Gastrocnemius medialis (tissue), 4 donors: ENCODE measurements at places on chromosomes 13 and 19.

DNA sequence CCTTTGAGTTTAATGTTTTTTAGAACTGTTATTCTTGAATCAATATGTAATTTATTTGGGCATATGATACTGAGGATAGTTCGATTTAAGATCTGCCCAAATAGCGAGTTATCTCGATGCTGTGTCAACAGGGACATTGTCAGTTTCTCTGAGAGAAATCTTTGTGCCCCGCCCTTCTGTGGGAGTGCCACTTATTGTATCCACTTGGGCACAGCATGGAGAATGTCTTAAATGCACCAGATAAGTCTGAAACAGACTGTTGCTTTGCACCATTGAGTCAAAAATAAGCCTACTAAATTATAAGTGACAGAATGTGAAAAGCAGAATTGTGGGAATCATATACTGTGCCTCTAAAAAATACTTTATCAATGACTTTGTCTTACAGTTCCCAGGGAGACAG is 45.6 kb downstream of the RNASEH2B start:
- H3K4me3 ChIP-seq: no peak overlapping the region
- H3K27ac ChIP-seq: no peak overlapping the region
- no peak for DNase-seq
- no peaks in the 10 kb centered on the region for H3K4me1 ChIP-seq
- H3K27me3 ChIP-seq: no peaks in the 10 kb centered on the region
- H3K36me3 ChIP-seq: no peaks in the 10 kb centered on the region

- no peaks in the 10 kb centered on the region for H3K36me3 ChIP-seq
- H3K27me3 ChIP-seq: no peaks in the 10 kb centered on the region
- no peak for DNase-seq
- no peak overlapping the region for H3K4me3 ChIP-seq
These were observed 188.9 kb downstream of the KCTD12 start for GRCh38 chr13:76697288-76697687.

DNA sequence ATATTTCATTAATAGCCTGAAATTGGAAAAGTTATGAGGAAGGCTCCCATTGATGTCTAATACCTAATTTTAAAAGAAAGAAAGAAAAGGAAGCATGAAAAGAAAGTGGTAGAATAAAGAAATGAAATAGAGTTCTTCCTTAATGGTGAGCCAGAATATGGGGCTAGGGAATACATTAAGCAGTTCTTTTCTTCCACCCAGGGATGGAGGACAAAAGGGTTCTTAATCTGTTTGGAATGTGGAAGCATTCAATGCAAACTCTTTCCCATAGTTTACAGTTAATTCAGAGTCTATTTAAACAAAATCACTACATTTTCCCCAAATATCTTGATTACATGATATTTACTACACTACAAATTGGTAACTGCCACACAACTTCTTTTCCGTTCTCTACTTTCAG is 18.4 kb upstream of the ZMYM2 start:
- no peak for DNase-seq
- H3K36me3 ChIP-seq: no peaks in the 10 kb centered on the region
- no peaks in the 10 kb centered on the region for H3K27me3 ChIP-seq

GRCh38 chr19:56377105-56377924 is 16.0 kb downstream of the ZNF582 start:
- H3K36me3 ChIP-seq: peaks cover 32% of the 10 kb centered on the region
- H3K4me1 ChIP-seq: no peaks in the 10 kb centered on the region
- H3K27ac ChIP-seq: no peak overlapping the region
- DNase-seq: no peak

- H3K27ac ChIP-seq: no peak overlapping the region
- H3K36me3 ChIP-seq: no peaks in the 10 kb centered on the region
- no peak for DNase-seq
- H3K27me3 ChIP-seq: no peaks in the 10 kb centered on the region
These were observed 147.5 kb downstream of the CYSLTR2 start for GRCh38 chr13:48801255-48801654.

- no peaks in the 10 kb centered on the region for H3K27me3 ChIP-seq
- H3K27ac ChIP-seq: peak overlapping the region; percentile 51
- H3K4me3 ChIP-seq: no peak overlapping the region
- peaks cover 64% of the 10 kb centered on the region for H3K36me3 ChIP-seq
These were observed 41.5 kb upstream of the C13orf46 start for GRCh38 chr13:114015111-114015968.
